ENCODE measurements at places on chromosomes 5 and 9. TPM values are rescaled to one million over a fixed set of nuclear protein-coding genes. Genes with fewer than 3 reads are reported as not detected.

DNA sequence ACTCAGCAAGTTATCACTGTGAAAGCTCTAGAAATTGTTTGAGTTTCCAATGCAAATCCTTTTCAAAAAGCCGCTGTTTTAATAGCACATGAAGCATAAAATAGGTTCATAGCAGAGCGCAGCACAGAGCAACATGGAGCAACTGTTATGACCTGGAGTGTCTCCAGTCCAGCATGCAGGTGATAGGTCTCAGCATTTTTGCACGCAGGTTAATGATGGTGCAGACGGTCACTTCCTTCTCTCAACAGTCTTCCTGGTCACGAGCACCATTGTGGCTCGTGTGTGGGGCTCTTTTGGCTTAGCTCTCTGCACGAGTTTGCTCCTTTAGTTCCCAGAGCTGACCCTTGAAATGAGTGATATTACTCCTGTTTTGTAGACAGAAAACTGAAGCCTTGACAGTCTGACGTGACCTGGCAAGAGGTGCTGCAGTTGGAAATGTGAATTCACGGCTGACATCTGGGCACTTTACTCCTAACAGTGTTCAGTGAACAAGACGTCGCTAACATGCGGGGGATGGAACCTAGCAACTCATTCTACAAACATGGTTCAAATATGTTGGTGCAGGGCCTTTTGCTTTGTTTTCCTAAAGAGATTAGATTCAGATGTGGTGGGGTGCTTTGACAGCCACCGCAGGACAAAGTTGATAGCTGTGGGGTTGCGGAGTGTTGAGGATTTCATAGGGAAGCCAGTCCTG lies 10.0 kb downstream of the TENT4A start:
- no peak for DNase-seq

- DNase-seq: no peak
Observed at GRCh38 chr5:14710313-14710994, 45.9 kb downstream of the OTULIN start.

DNA sequence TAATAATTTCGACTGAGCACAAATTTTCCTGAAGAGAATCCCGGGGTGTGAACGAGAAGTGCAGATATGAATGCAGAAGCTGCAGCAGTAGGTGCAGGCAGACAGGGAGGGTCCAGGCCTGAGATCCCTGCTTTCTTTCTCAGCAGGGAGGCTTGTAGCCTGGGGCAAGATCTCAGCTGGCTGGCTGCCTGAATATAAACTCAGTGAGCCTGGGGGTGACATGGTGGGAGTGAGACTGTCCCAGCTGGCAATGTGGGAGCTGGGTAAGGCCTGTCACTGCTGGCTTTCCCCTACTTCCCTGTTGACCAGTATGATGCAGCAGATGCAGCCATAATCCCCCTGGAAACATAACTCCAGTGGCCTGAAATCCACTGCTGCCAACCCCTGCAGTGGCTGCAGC lies 325.2 kb downstream of the CETN3 start:
- no peak for DNase-seq

DNA sequence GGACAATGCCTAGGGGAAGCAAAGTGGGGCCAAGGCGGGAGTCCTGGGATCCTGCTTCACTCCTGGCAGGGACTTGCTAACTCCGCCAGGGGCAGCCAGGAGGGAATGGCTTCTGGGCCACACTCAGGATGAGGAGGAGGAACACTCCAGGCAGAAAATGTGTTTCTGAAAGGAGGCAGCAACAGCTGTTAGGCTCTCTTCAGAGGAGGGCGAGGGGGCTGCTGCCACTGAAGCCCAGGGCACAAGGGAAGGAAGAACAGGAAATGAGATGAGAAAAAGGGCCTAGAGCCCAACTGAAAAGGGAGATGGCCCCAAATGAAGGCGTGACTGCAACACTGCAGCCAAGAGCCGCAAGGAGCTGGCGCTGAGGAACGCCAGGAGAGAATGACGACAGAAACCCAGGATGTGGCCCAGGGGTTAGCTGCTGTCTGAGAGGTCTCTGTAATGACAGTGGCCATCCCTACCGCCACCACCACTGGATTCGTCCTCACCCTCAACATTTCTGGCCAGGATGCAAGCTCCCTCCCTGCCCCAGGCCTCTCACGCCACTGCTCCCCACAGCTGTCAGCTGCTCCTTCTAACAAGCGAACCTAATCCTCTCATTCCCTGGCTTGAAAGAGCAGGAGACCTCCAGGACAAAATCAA lies 15.8 kb downstream of the PSMB7 start:
- DNase-seq: peak; percentile 54

DNA sequence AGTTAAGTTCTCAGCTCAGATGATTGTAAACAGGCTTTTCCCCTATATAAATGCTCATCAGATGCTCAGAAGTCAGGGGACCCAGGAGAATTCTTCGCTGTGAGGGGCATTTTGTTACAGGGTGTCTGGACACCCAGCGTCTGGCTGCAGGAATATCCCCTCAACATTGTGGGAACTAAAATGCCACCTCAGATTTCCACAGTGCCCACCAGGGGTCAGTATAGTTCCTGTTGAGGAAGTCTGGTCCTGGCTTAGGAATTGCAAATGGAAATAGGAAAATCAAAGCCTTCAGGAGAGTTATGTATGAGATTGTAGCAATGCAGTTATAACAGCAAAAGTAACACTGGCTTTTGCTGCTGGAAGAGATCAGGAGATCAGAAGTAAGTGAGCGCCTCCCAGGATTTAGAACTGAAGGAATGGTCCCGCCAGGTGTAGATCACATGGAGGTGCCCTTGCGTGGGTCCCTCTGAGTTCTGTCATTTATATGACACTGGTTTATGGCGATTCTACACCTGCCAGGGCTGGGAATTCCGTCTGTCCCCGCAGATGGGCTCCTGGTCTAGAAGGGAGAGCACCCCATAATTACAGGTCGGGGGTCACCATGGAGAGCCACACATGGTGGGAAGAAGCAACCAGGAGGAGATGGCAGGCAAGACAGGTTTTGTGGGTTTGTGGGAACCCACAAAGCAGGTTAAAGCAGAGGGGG lies 47.1 kb upstream of the CTSL start:
- DNase-seq: peak; percentile 59

DNA sequence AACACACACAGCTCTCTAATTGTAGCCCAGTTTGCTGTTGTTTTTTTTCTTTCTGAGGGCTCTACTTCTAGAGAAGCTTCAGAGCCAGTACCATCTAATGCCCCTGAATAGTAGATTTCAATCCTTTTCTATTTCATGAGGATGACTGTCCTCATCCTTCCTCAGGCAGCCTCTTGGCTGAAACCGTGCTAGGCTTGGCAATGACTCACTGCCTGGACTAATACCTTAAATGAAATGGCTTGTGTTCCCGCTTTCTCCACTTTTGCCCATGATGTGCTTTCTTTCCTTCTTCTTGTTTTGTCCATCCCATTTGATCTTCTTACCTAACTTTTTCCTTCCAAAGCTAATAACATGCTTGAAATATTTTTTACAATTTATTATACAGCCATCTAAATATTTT lies 80.1 kb downstream of the ITGA1 start:
- DNase-seq: no peak

- DNase-seq: no peak
Observed at GRCh38 chr5:32031089-32031488, 143.0 kb downstream of the GOLPH3 start.

GRCh38 chr9:121937240-121937639 lies 155.9 kb downstream of the TTLL11 start:
- no peak for DNase-seq

GRCh38 chr5:66609615-66610014 lies 13.4 kb downstream of the MAST4 start:
- DNase-seq: no peak

GRCh38 chr9:1128046-1128445 lies 77.9 kb downstream of the DMRT2 start:
- no peak for DNase-seq

GRCh38 chr5:127705120-127705892 lies 2.1 kb downstream of the CCDC192 start:
- no peak for DNase-seq

GRCh38 chr5:116423141-116423540 lies 151.5 kb downstream of the SEMA6A start:
- DNase-seq: no peak

The IFNB1 gene
- not detected for total RNA-seq

The HAVCR2 gene
- not detected for total RNA-seq

The CDH9 gene
- total RNA-seq: 0.79 TPM

The ARL14EPL gene
- not detected for total RNA-seq

The GHR gene
- 0.20 TPM for total RNA-seq

The ANKDD1B gene
- total RNA-seq: 0.44 TPM

Measured in H9 (cell line).